Activated CD4-positive, alpha-beta T cell treated with anti-CD3 and anti-CD28 coated beads, Interleukin-2, amount 50 U/mL, for 16 hours (primary cell): ENCODE measurements at places on chromosomes 7 and 10.

- no peak for DNase-seq
Measured at GRCh38 chr7:135905858-135906257, 71.3 kb downstream of the MTPN start.

GRCh38 chr10:79353000-79353406, 5.7 kb downstream of the PPIF start:
- no peak for DNase-seq

- DNase-seq, result no peak
Measured at GRCh38 chr10:8420182-8420581, 365.7 kb downstream of the GATA3 start.

- DNase-seq, result no peak
Measured at GRCh38 chr7:123343611-123344010, 143.8 kb upstream of the SLC13A1 start.

DNA sequence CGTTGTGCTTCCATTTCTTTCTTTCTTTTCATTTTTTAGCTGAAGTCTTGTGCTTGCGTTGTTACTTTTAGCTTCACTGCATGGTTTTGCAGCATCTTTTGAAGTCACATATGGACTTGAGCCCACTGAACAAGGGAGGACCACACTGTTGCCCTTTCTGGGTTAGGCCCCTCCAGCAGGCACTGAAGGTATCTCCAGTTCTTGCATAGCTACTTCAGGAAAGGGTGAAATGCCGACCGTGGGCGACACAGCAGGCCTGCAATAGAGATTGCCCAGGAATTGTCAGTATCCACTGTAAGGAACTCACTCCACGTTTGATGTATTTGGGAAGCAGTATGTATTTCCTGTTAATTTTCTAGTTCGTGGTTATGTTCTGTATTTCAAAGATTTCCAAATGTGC, 85.1 kb downstream of the WDR37 start:
- DNase-seq, result no peak

DNA sequence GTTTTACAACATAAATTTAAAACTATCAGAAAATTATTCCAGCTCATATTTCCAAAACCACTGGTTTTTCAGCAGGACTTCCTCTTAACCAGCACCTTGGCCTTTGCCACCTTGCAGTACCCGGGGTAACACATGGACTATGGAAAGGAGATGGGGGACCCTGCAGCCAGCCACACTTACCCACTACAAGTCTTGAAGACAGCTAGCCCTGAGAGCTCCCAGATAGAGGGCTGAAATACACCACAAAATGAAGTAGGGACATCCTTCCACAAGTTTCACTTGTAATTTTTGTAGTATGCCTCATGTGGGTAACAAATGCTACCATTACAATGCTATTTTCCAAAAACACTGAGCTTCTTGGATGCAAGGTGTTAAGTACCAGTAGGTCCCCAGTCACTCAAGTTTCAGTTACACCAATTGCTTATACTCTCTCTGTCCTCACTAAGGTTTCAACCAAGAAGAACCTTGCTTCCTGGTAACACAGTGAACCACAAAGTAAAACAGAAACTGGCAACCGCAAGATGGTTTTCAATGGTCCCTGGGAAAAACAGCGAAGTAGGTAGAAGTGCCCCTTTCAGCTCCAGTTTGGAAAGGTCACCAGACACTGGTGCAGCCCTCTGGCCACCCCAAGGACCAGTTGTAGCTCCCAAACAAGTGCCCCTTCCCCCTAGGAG, 110.9 kb downstream of the SGMS1 start:
- DNase-seq, result peak; percentile 85

DNA sequence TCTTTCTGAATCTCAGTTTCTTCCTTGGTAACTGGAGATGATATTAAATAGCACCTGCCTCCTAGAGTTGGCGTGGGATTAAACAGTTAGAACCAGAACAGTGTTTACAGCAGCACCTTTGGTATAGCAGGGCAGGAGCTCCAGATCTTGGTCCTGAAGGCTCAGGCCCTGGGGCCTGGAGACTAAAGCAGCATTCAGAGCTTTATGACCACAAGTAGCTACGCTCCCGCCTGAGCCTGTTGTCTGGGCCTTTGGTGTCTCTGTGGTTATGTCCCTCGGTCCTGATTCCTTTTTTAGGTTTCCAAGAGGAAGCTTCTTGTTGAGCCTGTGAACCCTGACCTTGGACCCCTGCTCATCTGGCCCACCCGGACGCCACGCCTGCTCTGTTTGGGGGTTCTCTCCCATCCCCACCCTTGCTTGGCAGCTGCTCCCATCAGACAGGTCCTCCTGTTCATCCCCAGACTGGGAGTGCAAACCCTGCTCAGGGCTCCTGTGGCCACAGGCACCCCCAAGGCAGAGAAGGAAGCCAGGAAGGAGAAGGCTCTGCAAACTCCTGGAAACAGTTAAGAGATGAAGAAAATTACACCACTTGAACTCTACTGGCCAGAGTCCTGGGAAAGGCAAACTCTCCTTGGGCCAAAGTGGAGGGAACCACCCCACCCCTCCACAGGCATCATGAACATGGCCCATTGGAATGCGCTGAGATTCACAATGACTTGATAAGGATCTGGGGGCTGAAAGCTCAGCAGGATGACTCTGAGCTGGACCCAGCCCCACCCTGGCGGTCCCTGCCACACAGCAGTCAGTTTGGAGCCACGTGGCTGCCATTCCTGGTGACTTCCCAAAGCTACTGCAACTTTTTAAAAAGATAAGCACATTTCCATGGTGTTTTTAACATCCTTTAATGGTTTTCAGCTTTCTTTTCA, 50.1 kb upstream of the TMEM72 start:
- DNase-seq, result no peak

- no peak for DNase-seq
Measured at GRCh38 chr7:5077740-5078139, 32.1 kb downstream of the RBAK start.
